Thymus (tissue), 14 donors: ENCODE measurements at places on chromosomes 5 and 9.

- no peak for DNase-seq
Observed at GRCh38 chr5:97840643-97841042, 657.6 kb upstream of the RIOK2 start.

- DNase-seq = no peak
Observed at GRCh38 chr9:2354856-2355696, 266.5 kb upstream of the VLDLR start.

- DNase-seq = no peak
Observed at GRCh38 chr9:91034976-91035824, 233.6 kb downstream of the SYK start.

DNA sequence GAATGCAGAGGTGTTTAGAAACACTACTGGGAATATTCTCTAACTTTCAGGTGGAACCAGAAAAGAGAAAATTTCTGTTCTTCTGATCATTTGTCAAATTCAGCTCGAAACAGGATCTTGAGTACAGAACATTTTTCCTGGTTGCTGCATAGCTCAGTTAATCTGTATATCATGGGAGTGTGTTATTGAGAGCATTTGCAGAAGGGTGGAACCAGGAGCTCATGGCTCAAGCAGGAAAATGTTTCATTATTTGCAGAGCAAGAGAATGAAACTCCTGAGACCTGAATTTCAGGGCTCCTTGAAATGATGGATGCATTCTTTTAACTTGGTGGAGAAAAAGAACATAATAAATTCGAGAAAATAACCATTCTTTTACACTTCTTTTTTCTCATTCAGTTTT lies 97.9 kb downstream of the AOPEP start:
- DNase-seq = no peak
